Stimulated activated CD4-positive, alpha-beta T cell treated with anti-CD3 and anti-CD28 coated beads, Interleukin-15, amount 100 ng/mL, for 24 hours (primary cell): ENCODE measurements at places on chromosomes 12 and 14.

GRCh38 chr12:70106347-70106746, 136.9 kb upstream of the CNOT2 start:
- DNase-seq, result no peak

- no peak for DNase-seq
Observed at GRCh38 chr14:77593501-77593961, 22.9 kb downstream of the SPTLC2 start.

DNA sequence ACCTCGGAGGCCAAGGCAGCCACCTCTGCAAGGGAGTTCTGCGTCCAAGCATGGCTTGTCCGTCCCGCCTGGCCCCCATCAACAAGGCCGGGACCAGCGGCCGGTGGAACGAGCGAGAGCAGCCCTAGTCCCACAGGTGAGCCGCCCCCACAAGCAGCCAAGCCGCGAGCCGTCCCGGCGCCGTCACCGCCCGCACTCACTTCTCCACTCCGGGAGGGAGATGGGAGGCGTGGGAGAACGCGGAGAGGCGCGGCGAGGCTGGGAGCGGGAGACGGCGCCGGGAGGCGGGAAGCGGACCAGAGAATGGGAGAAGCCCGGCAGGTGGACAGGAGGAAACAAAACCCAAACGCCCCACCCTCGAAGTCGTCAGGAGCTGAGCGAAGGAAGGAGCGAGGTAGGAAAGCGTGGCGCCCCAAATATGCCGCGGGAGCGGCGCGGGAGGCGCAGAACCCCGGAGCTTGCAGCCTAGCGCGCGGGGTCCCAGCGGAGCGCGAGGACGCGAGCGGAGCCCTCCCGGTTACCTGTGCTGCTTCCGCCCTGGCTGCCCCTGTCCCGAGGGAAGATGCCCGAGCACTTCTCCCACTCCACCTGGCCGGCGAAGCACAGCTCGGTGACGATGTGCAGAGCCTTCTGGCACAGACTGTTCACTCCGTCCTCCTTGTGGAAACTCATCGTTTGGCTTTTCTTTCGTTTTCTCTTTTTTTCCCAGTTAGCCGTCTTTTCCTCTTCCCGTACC, 600 bp downstream of the SYT10 start:
- no peak for DNase-seq

GRCh38 chr12:89856431-89856830, 147.8 kb upstream of the ATP2B1 start:
- DNase-seq, result no peak

- no peak for DNase-seq
Observed at GRCh38 chr12:52123487-52124186, 44.1 kb downstream of the SMIM41 start.

- no peak for DNase-seq
Observed at GRCh38 chr12:116731801-116732200, 6.1 kb downstream of the SPRING1 start.

GRCh38 chr14:68782091-68782981, 10.5 kb downstream of the ZFP36L1 start:
- DNase-seq, result peak; percentile 69

GRCh38 chr12:56634242-56634836, 4.2 kb upstream of the BAZ2A start:
- peak; percentile 50 for DNase-seq

GRCh38 chr12:130879212-130879686, 7.4 kb downstream of the RAN start:
- peak; percentile 35 for DNase-seq

GRCh38 chr14:54182419-54183045, 214.3 kb upstream of the CDKN3 start:
- DNase-seq, result no peak

DNA sequence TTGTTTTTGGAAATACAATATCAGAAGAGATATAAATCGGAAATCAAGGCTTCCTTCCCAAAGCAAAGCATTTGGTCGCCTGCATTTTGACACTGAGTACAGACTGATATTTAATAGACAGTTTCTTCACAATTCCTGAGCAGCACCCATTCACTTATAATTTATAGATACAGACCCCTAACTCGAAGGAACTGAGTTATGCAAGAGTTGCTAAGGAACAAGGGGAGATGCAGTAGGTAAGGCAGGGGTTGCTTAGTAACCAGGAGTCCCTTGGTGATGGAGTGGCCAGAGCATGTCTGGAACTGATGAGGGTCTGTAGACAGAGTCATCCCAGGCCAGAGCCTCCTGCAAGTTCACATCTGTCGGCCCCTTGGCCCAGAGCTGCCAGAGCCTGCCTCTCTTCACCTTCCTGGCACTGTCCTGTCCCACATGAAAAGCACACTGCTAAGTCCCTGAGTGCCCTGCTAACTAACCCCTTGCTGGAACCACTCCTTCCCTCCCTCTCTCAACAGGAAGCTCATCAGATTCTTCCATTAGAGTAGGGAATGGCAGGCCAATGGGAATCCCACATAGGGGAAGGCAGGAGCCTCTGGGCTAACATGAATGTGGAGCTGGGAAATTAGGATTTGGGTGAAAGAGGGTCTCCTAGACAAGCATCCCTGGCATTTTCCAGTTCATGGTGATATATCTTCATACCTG, 3.6 kb upstream of the DHRS2 start:
- DNase-seq, result no peak

DNA sequence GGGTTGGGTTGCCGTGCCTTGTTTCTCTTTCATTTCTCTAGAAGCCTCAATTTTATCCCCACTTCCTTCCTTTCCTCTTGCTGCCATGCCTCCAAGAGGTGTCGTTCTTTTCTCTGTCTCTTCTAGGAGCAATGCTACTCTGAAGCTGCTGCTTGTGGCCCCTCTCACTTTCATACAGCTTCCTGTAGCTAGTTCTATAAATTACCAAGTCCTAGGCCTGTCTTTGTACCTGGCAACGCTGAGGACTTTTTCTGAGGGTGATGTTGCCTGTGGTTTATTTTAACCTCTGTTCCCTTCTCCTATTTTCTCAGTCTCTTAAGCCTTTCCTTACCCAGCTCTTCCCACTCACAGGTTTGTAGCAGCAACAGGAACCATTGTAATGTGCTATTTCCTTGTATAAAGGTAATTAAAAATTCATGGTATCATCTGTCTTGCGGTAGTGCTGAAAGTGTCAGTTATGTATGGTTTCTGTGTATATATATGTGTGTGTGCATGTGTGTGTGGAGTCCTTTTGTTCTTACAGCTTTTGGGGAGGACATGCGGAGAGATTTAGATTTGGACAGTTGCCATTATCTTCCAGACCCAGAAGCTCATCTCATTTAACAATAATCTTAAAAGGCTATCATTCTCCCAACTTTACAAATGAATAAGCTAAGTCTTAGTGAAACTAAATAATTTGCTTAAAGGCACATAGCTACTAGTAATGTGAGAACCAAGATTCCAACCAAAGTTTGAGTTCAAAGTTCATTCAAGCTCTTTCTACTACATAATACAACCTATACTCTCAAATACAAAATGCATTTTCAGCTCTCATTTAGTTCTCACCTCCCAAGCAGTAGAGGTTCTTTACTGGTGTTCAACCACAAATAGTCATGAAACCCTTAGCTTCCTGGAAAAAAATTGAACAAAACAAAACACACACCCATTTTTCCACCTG, 43.8 kb downstream of the DDHD1 start:
- DNase-seq, result peak; percentile 71

GRCh38 chr14:59055439-59056045, 132.9 kb upstream of the DAAM1 start:
- peak; percentile 31 for DNase-seq

DNA sequence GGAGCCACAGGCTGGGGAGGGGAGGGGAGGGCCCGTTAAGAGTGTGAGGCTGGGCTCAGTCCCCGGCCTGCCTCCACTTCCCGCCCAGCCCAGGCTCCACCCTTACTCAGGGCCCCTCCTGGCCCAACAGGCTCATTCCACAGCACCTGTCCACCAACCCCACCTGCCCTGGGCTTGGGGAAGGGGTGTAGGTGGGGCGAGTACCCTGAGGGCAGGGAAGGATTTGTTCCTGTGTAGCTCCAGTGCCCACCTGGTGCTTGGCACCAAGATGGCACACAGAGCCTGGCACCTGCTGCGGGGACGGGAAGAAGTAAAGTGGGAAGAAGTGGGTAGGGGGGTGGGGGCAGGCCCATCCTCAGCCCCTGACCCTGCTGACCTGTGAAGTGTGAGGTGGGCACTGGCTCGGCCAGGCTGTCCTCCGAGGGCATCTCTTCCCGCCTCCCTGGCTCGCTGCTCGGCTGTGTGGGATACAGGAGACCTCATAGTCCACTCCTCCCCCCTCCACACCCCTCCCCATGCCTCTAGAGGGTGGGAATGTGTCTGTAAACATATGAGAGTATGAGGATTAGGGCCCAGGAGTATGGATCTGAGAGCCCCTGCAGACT, 35.1 kb downstream of the NCKAP5L start:
- no peak for DNase-seq

DNA sequence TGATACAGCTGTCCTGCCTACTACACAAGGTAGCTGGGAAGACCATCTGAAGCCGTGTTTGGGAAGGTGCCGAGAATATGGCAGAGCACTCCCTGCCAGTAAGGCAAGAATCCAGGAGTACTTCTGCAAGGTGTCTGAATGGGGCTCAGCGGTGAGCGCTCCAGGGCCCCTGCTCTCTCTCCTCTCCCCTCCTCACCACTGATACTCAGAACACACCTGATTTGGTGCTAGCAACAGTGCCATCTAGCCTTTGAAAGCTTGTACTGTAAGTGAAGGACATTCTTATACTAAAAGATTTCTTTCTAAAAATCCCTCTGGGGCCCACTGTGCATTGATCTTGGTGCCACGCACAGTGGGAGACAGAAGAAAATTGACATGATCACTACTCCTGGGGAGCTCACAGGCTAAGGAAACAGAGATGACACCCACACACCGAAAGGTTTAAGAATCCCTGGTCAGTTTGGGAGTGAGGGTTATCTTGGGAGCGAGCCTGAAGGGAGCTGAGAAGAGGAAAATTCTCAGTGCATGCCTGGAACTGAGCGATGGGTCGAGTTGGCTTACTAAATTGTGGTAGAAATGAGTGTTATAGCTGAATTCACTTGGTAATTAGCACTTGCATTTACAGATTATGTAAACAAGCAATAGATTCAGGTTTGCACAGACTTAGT, 216.9 kb downstream of the NTF3 start:
- no peak for DNase-seq

DNA sequence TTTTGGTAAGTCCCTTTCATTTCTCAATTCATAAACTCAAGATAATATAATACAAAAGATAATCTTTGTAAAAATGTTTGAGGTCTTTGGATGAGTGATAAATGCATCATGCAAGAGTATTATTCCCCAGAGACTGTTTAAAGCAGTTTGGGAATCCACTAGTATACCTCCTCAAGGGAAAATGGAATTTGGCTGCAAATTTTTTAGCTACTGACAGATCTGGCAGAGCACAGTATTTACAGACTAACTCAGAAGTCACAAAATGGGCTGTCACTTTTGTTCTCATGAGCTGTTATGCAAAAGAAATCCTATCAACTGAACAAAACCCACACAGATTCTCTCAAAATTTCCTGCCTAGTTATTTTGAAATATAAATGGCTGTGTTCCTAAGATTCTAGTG, 9.9 kb downstream of the SPIC start:
- no peak for DNase-seq

- no peak for DNase-seq
Observed at GRCh38 chr12:27012239-27012981, 1.8 kb downstream of the TM7SF3 start.

DNA sequence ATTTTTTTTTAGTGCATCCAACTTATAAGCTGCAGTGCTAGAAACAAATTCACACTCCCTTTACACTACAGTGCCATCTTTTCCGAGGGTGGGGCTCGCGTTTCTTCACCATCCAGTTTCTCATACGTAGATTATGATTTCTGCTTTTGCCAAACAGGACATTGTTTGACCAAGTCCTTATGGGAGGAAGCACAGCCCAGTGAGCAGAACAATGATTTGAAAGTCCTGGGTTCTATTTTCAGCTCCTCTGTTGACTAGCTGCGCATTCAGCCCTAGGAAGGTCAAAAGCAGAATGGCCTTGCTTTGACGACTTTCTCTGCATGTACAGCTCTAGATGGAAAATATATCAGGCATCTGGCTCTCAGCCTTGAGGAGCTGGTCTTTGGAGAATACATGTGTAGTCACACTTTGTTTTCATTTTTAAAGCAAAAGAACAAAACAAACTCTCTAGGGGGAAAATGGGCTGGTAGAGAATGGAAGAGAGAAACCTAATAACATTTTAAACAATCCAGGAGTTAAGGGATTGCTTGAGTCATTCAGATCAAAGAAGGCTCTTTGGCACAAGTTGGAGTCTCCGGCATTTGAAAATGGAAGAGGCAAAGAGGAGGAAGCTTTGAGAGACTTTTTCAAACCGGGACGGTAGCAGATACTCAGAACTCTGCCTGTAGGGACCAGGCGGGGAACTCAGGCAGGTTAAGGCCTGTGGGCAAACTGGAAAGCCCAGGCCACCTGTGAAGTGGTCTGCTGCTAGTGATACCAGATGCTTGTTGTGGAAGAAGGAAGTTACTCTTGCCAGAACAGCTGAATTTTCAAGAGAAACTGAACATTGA, 257.3 kb upstream of the PLEKHG7 start:
- DNase-seq, result no peak

GRCh38 chr14:74980731-74981461, 21.8 kb upstream of the EIF2B2 start:
- no peak for DNase-seq

DNA sequence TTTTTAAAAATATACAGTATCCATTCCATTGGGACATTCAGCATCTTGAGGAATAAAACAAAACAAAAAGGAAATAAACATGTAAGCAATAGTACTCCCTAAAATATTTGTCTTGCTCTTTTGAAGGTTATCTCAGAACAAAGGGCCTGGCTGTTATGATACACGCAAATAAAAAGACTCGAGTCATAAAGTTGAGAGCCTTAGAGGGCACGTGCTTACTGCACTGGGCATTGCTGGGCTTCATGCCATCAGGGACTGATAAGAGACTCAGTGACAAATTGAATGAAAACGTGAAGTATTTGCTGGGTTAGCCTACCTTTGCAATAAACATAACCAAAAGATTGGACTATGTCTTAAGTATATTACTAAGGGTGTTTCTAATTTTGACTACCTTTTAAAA, 118.9 kb downstream of the SLC35F4 start:
- no peak for DNase-seq

- no peak for DNase-seq
Observed at GRCh38 chr12:131612092-131612755, 98.7 kb upstream of the SFSWAP start.

GRCh38 chr12:116393859-116394650, 116.6 kb upstream of the MED13L start:
- DNase-seq, result no peak

- DNase-seq, result no peak
Observed at GRCh38 chr14:61288228-61288627, 7.1 kb upstream of the TMEM30B start.

DNA sequence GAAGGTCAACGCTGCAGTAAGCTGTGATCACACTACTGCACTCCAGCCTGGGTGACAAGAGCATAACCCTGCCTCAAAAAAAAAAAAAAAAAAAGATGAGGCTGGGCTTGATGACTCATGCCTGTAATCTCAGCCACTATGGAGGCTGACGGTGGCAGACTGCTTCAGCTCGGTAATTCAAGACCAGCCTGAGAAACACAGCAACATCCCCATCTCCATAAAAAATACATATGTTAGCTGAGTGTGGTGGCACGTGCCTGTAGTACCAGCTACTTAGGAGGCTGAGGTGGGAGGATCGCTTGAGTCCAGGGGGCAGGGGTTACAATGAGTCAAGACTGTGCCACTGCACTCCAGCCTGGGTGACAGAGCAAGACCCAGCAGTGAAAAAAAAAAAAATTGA, 50.4 kb downstream of the GXYLT1 start:
- peak; percentile 32 for DNase-seq

GRCh38 chr14:95305145-95305544, 14.6 kb downstream of the CLMN start:
- no peak for DNase-seq
